ENCODE measurements at places on chromosomes 5 and 9. TPM values are rescaled to one million over a fixed set of nuclear protein-coding genes. Genes with fewer than 3 reads are reported as not detected.

DNA sequence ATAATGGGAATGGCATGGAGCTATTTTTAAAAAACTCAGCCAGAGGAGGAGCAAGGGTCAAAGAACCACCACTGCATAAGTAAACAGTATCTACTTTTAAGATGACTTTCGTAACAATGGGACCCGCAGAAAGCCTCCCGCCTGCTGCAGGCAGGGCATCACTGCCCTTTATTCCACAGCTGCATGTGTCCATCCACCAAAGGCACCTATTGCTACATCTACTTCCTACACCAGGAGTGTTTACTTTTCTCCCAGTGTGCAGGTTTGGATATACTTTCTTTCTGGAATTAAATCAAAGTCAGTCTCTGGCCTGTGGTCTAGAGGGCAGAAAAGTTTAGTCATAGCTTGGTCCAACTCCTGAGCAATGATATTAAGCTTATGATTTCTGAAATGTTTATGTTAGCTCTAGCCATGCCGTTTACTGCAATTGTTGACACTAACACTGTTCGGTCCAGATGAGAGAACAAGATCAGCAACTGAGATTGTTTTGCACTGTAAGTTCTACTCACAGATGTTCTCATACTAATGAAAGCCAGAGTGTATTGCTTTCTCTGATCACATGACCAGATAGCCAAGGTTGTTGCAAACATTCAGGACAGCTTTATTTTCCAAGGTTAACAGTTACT is 391.5 kb downstream of the FGF10 start:
- DNase-seq = no peak

GRCh38 chr5:133658327-133658726 is 46.0 kb upstream of the FSTL4 start:
- DNase-seq = no peak

DNA sequence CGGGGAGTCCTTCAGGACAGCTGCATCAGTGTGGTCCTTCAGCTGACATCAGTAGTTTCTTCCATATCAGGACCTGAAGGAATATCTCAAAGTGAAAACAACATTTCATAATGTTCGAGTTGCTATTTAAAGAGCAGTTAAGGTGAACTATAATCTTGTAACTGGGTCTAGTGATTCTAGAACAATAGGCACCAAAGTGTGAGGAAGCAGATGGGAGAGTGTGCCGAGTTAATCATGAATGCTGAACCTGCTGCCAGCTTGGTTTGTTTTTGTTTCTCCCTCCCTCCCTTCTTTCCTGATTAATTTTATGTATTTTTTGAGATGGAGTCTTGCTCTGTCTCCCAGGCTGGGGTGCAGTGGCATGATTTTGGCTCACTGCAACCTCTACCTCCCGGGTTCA is 3.6 kb upstream of the PTGR1 start:
- no peak for DNase-seq

GRCh38 chr9:110173322-110173642 is 34.7 kb downstream of the C9orf152 start:
- DNase-seq = no peak

DNA sequence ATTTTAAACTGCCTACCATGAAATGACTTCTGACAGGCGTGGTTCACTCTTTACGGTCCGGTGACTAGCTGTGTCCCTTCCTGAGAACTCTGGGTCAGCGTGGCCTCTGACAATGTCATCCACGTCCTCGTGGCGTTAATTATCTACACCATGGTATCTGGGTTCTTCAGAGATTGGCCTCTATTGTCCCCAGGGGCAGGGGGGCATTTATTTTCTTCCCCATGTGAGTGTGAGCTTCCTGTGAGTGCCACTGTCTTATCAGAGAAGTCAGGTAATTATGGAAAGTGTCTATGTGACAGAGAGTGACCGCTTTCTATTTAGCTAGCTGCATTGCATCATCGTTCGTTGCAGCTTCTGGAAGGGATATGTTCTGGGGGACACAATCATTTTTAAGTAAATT is 77.2 kb downstream of the FBXL7 start:
- no peak for DNase-seq

DNA sequence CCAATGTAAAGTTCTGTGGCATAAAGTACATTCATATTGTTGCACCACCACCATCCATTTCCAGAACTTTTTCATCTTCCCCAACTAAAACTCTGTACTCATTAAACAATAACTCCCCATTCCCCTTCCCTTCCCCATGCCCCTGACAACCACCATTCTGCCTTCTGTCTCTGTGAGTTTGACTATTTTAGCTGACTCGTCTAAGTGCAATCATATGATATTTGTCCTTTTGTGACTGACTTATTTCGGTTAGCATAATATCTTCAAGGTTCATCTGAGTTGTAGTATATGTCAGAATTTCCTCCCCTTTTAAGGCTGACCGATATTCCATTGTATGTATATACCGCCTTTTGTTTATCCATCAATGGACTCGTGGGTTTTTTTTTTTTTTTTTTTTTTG is 29.0 kb upstream of the SMU1 start:
- DNase-seq = no peak

Gene KIF24
- total RNA-seq = 1.3 TPM

All from mammary epithelial cell (primary cell).